Prostate gland (tissue), 2 donors: ENCODE measurements at places on chromosomes 3 and 15. TPM values are rescaled to one million over a fixed set of nuclear protein-coding genes. Genes with fewer than 3 reads are reported as not detected.

Gene MUC20
- 49.0 TPM for total RNA-seq

Gene GUCA1C
- total RNA-seq = not detected

Gene NBEAL2
- 25.8 TPM for total RNA-seq

Gene CCDC54
- not detected for total RNA-seq

Gene GATM
- 12.9 TPM for total RNA-seq

Gene PLA1A
- total RNA-seq = 2.8 TPM

Gene PAQR9
- total RNA-seq = not detected

Gene TLE3
- total RNA-seq = 246 TPM

Gene GPR176
- total RNA-seq = 26.2 TPM

Gene TBC1D5
- 64.8 TPM for total RNA-seq

Gene SAMMSON
- total RNA-seq = 0.14 TPM

Gene SPRED1
- 9.5 TPM for total RNA-seq

Gene RFTN1
- 16.1 TPM for total RNA-seq

Gene EFHB
- total RNA-seq = 0.96 TPM

DNA sequence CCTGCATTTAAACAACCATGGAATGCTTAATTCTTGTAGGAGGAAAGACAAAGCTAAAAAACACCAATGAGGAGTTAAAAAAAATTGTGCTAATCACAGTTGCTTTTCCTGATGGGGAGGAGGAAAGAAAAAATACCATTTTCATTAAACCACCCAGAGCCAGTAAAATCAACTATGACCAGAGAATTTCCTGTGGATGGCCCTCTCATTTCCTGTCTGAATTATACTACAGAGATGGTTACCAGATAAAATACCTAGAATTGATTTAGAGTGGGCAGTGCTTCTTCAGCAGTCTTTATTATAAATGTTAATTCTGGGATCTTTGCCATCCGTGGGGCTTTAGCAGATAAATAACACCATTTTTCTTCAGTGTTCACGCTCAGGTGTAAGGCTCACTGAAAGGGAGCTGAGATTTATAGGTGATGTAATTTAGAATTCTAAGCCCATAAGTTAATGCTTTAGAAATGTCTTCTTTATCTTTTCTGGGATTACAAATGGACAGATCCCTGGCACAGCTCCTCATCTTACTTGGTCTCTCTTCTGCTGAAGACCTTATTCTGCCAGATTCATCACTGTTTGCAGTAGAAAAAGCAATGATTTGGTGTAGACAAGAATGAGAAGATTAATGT, 37.9 kb downstream of the RETNLB start:
- DNase-seq = no peak

DNA sequence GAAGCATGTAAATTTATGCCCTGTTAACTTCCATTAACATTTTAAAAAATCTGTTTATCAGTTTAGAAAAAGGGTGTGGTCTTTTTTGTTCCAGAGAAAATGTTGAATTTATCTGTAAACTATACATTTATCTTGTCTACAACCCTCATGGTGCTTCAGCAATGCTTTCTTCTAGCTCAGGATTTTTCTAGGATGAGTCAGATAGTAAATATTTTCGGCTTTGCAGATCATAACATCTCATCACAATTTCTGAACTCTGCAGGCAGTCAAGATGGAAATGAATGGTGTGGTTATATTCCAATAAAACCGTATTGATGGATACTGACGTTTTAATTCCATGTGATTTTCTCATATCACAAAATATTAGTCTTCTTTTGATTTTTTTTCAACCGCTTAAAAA, 70.5 kb upstream of the FOXB1 start:
- DNase-seq = no peak

DNA sequence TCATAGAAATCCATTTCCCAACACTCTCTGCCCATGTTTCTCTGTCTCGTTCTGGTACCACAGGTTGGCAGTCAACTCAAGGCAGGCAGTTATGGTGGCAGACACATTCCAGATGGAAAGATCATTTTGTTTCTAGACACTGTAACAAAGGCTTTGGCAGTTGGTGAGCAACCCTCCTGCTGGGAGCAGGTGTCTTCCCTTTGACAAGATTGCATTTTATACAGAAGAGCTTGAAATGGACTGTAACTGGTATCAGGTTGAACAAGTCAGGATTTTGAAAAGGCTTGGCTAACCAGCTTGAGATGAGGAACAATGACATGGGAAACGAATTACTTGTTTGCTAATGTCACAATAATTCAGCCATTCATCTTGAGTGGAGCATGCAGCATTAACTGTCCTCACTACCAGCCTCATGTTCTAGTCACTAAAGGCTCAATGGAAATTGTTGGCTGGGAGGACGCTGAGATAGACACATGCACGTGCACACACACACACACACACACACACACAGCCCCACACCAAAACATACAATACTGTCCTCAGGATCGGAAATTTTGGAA, 170.0 kb downstream of the SEMA6D start:
- no peak for DNase-seq

GRCh38 chr3:99128235-99128634, 226.7 kb upstream of the DCBLD2 start:
- DNase-seq = no peak

- no peak for DNase-seq
Observed at GRCh38 chr3:134709561-134710312, 58.9 kb upstream of the KY start.

- DNase-seq = no peak
Observed at GRCh38 chr3:131326307-131326706, 55.3 kb upstream of the NUDT16 start.

- DNase-seq = no peak
Observed at GRCh38 chr3:139280027-139280671, 63.7 kb upstream of the MRPS22 start.

DNA sequence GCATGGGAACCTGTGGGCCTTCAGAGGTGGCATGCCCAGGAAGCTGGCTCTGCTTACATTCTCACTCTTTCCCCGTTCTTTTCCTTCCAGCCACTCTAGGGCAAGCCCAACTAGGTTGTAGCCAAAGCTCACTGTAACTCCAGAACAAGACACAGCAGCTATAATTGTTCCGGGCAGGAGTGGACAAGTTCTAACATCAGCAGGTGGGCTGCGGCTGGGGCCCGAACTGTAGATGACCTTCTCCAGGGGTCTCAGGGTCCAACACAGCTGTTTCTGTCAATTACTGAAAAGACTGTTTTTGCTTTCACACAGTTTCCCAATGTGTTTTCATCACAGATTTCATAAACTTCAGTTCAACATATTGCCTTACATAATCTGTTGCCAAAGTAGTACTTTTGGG, 11.5 kb downstream of the RASGRP1 start:
- DNase-seq = no peak

DNA sequence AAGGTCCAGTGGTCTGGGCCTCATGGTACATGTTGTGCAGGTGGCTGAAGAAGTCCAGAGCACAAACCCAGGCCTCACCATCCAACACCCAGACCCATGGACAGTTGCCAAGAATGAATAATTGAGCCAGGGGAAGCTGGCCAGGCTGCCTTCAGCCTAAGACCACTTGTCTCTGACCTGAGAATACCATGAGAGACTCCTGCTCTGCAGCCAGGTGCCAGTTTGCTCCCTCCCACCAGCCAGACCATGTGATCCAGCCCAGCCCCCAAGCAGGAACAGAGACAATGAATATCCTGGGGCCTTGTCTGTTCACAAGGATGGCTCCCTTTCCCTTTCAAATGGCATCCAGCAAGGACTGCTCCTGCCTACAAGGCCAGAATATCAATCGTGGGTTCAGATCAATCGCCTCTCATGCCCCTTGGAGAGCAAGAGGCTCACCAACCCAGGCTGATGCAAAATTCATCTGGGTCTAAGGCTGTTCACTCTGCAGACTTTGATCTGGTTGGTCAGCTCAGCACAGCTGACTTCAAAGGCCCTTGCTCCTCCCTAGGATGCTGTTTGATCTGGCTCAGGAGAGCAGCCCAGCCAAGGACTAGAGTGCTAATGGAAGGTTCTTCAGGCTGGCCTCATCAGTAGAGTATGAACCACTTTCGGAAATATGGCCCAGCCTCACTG, 13.4 kb downstream of the TRAIP start:
- DNase-seq = no peak

DNA sequence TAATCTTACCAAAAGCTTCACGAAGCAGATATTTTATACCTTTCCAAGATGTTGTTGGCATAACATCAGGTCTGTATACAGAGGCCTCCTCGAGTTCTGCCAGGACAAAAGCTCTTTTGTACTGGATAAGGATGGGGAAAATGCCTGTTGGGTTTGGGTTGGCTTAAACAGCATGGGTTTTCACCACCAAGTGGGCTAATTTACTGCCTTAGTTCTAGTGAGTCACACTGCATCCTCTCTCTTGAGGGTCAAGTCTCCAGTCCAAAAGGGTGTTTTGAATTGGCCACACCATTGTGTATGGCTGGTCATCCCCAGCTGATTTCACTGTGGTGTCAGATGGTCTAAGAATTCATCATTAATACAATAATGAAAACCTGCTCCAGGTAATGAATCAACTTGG, 26.1 kb upstream of the BHLHE40 start:
- DNase-seq = no peak

DNA sequence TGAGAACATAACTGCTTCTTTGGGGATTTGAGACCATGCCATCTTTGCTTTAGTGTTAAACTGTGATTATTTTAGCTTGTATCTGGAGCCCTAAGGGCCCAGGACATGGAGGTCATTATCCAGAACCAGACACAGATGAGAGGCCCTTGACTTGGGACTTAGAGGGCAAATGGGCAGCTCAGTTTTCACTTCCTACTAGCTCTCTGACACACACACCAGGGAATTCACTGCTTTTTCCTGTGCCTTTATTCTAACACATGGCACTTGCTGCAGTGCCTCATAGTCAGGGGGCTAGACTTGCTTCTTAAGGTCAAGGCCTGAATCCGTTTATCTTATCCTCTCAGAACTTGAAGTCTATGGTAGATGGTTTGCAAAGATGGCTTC, 33.3 kb downstream of the AMOTL2 start:
- no peak for DNase-seq

GRCh38 chr3:186790261-186790981, 7.0 kb downstream of the EIF4A2 start:
- DNase-seq = no peak

GRCh38 chr3:6726811-6727210, 134.1 kb upstream of the GRM7 start:
- no peak for DNase-seq

GRCh38 chr3:77553240-77553639, 513.3 kb downstream of the ROBO2 start:
- DNase-seq = no peak

DNA sequence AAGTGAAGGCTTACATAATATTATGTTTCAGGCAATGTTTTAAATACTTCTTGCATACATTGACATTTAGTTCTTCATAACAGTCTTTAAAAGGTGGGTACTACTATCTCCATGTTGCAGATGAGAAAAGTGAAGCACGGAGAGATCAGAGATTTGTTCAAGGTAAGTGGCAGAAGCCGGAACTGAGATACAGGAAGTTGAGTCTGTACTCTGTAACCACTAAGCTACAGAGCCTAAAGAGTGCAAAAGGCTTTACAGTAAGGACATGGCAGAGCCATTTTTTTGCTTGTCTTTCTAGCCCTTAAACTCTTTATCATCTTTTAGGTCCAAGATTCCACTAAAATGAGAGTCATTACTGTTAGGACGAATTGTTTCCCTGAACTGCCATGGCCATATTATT, 186.5 kb upstream of the PEX5L start:
- DNase-seq = no peak

DNA sequence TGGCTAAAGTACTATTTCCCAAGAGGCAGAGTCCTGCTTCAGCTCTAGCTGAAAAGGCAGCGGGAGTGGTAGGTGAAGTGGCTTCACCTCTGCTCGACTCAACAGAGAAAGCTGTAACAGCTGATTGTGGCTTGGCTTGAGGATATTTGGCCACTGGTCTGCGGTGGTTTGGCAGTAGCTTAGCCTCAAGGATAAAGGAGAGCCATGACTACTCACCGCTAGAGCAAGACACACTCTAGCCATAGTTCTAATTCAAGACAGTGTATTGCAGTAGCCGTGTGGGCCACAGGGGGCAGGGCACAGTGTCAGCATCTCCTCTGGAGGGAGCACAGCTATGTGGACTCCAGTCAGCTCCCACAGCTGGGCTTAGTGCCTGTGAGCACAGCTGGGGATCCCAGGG, 23.5 kb downstream of the TPRG1 start:
- DNase-seq = no peak

GRCh38 chr3:151174351-151174750, 28.7 kb downstream of the GPR171 start:
- DNase-seq = no peak

- DNase-seq = peak; percentile 32
Observed at GRCh38 chr3:65871305-65872141, 167.2 kb downstream of the MAGI1 start.

DNA sequence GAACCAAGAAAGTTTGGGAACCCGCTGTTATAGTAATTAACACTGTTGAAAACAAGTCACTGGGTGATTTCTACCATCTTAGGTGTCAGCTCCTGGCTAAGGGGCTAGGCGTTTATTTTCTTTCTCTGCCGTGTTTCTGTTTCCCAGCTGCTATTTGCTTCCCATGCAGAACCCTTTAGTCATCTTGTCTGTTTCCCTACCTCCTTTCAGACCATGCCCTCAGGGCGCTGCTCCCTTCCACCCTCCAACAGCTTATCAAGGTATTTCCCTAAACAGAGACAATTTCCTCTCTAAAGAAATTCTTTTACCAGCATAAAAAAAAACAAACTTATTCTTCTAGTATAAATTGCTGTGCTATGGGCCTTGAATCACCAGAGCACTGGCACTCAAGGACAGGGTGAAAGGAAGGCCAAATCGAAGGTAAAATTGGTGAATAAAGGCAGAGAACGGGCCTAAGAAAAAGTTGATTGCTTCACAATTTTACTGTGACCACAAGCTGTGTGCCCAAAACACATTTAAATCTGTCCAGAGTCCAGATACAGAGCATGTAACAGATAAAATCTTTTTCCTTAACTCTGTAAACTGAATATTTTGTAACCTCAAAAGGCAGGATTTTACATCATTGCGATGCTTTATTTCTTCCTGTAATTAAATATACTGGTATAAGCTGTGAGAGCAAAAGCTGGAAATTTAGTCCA, 319.2 kb downstream of the ZNF621 start:
- no peak for DNase-seq

- peak; percentile 43 for DNase-seq
Observed at GRCh38 chr3:156751461-156752025, 74.6 kb upstream of the LEKR1 start.

- DNase-seq = no peak
Observed at GRCh38 chr3:138199851-138200250, 12.8 kb downstream of the ARMC8 start.

- DNase-seq = no peak
Observed at GRCh38 chr15:32991619-32992111, 202.8 kb downstream of the FMN1 start.

DNA sequence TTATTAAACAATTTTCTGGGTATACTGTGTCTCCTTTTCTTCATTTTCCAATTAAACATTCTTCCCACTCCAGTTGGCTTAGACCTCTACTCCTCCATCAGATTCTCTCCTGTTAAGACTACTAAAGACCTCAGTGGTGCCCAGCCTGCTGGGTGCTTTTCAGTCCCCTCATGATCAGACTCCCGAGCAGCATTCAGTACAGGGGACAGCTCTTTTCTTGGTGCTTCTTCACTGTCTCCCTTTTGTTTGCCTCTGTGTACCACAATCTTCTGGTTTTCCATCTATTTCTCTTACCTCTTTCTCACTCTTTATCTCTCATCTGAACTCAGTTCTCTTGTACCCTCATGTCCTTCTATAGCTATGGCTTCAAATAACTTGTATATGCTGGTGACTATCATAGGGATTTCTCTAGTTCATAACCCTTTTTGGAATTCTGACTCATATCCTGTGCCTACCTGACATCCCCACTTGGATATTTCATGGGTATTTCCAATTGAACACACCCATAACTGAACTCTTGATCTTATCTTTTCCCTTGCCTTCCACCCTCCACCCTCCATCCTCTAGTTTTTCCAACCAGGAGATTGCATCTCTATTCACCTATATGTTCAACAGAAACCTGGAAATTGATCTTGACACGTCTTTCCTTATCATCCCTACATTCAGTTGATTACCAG, 55.6 kb upstream of the ABHD10 start:
- DNase-seq = no peak
